NCI-H187 treated with DMSO at 0.1 percent for 48 hours (cell line): ENCODE measurements at places on chromosomes 3 and 15.

DNA sequence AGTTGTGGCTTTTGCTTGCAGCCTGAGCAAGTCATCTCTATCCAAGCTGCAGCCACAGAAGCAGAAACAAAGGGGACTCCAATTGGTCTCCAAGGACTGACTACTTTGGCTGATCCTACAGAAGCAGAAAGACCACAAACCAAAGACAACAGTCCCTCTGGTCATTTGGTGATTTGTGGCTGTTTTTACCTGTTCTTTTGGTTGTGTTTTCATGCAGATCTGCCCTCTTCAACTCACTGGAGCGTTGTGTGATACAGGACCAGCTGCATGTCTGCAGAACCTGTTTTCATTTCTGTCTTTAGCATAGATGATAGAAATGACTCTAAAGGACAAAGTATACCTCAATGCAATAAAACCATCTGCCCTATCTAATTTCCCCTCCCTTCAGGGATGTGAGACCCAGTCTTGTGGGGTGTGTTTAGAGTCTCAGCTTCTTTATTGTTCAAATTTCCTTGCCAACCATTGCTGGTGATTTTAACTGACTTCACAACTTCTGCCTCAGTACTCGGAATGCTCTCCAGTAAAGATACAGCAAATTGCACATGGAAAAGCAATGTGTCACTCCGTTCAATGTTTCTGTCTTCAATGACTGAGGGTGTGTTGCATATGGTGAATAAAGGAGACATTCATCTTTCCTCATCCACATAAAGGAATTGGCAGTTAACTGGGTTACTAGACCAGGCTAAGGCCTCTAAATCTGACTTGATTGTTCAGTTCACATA is 48.9 kb upstream of the SLC7A14 start:
- DNase-seq = no peak

- DNase-seq = no peak
These were observed 19.2 kb upstream of the LOXL1 start for GRCh38 chr15:73907035-73907408.

DNA sequence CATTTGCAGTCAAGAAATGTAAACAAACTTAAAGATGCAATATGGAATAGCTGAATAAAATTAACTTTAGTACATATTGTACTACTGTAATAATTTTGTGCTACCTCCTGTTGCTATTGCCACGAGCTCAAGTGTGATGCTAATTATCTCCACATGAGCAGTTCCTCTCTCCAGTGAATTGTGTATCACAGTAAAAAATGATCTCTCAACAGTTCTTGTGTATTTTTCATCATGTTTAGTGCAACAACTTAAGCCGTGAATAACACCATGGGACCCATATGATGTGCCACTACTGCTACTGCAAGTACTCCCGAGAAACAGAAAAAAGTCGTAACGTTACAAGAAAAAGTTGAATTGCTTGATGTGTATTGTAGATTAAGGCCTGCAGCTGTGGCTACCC is 12.4 kb downstream of the RIOX2 start:
- DNase-seq = no peak

DNA sequence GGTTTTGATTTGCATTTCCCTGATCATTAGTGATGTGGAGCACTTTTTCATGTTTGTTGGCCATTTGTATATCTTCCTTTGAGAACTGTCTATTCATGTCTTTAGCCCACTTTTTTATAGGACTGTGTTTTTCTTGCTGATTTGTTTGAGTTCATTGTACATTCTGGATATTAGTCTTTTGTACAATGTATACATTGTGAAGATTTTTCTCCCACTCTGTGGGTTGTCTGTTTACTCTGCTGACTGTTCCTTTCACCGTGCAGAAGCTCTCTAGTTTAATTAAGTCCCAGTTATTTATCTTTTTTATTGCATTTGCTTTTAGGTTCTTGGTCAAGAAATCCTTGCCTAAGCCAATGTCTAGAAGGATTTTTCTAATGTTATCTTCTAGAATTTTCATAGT is 91.1 kb upstream of the ATP11B start:
- DNase-seq = no peak

DNA sequence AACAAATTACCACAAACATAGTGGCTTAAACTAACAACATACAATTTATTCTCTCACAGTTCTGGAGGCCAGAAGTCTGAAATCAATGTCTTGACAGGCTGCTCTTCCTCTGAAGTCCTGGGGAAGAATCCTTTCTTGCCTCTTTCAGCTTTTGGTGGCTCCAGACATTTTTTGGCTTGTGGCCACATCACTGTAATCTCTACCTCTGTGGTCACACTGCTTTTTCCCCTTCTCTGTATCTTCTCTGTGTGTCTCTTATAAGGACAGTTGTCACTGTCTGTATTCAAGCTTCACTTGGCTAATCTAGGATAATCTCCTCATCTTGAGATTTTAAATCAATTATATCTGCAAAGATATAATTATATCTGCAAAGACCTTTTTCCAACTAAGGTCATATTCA is 80.3 kb upstream of the ABHD2 start:
- no peak for DNase-seq

DNA sequence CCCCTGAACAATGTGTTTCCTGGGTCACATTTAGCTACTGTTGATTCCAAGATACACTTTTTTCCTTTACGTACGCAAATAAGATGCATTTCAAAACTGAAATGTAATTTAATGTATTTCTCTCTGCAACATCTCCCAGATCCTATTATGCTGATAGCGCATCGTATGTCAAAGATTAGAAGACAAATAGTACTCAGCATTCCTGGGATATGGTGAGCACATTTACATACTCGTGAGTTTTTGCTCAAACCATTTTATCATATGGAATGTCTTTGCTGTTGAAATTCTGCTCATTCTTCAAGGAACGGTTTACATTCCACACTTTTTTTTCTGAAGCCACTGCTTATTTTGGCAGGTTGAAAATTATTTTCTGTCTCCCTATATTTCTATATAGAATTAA is 221.4 kb downstream of the OXSM start:
- DNase-seq = no peak

- no peak for DNase-seq
These were observed 61.4 kb downstream of the MGLL start for GRCh38 chr3:127760791-127761440.

DNA sequence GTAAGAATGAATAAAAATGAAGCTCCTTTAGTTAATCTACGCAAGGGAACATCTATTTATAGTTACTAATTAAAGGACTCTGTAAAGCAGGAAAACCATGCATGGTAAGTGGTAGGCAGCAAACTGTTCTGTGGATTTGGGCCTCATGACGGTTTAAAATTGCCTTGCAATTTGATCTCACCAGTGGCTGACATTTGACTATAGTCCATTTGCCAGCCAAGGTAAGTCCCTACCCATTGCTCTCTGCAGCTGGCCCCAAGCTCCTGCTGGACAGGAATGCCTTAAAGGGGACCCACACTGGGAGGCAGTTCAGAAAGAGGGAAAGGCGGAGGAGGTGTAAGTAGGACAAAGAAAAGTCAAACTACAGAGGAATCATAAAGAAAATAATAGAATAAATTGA is 203.3 kb downstream of the PLCL2 start:
- no peak for DNase-seq

DNA sequence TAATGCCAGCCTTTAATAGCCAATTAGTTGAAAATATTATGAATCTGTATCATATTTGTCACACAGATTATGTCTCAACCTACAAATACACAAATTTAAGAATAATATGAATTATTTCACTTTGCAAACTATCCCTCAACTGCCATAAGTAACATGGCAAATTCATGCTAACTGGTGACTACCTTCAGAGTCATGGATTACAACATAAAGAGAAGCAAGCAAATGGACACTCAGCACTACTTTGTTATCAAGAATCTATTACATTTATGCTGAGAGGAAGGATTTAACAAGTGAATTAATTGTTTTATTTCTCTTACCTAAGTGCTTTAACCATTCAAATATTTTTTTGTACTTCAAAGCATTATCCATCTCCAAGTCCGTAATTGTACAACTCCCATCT is 103.1 kb upstream of the BCL6 start:
- no peak for DNase-seq

DNA sequence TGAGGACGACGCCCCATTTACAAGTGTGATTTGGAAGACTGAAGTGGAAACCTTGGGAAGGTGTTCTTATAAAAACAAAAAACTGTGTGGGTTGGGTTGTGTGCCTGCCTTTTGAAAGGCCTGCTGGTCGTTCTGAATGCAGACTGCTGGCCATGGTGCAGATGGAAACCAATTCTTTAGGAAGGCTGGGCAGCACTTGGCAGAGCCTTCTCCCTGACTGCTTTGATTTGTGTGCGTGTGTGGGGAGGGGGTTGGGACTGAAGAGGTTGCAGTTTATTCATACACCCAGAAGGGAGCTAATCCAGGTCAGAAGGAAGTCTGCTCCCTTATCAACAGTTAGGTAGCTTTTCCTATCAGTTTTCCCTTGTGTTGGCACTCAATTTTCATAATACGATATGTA is 288.7 kb downstream of the SOX2 start:
- DNase-seq = no peak

GRCh38 chr3:168325684-168326083 is 230.0 kb upstream of the GOLIM4 start:
- no peak for DNase-seq

- no peak for DNase-seq
These were observed 562.3 kb downstream of the PDCD6IP start for GRCh38 chr3:34360713-34361112.

- DNase-seq = no peak
These were observed 7.7 kb upstream of the GOLGB1 start for GRCh38 chr3:121757087-121757811.

GRCh38 chr3:53709860-53710674 is 136.2 kb downstream of the CHDH start:
- no peak for DNase-seq

GRCh38 chr3:104521606-104522336 is 844.9 kb upstream of the ALCAM start:
- no peak for DNase-seq

GRCh38 chr3:51102396-51102795 is 282.7 kb upstream of the MANF start:
- DNase-seq = no peak

GRCh38 chr3:129836381-129837064 is 57.0 kb downstream of the TMCC1 start:
- no peak for DNase-seq

- DNase-seq = no peak
These were observed 177.5 kb upstream of the ICE2 start for GRCh38 chr15:60656481-60656880.

GRCh38 chr3:25396686-25397085 is 31.4 kb upstream of the RARB start:
- no peak for DNase-seq

DNA sequence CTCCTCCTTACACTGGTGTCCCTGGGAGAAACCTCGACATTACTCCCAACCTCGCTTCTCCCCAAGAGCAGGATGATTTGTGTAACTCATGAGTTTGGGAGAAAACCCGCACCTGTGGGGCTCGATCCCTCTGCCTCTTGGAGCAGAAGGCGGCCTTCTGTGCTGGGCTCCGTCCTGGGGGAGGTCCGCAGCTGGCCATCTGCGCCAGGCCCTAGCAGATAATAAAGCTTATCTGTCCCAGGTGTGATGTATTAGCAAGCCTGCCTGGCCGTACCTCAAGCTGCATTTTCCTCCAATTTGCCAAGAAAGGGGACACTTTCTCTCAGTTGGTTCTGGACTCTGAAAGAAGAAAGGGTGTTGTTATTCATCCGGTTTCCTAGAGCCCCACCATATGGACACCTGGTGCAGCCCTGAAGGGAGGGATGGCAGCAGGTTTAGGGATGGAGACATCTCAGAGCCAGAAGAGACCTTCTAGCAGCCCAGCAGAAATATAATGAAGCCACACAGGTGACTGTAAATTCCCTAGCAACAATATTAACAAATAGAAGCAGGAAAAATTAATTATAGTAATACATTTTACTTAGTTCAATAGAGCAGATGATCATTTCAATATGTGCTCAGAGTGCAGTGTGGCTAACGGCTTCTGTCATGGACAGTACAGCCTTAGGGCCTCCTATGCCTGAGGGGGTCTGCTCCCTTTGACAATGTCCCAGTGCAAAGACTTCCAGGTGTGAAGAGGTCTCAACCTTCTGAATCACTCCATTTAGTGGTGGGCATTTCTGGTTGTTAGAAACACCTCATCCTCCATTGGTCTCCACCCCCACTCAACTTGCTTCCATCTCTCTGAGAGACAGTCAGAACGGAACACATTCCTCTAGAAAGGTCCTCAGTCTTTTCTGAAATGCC is 94.8 kb downstream of the CPN2 start:
- DNase-seq = no peak

- DNase-seq = no peak
These were observed 27.0 kb downstream of the CCNL1 start for GRCh38 chr3:157132936-157133335.

DNA sequence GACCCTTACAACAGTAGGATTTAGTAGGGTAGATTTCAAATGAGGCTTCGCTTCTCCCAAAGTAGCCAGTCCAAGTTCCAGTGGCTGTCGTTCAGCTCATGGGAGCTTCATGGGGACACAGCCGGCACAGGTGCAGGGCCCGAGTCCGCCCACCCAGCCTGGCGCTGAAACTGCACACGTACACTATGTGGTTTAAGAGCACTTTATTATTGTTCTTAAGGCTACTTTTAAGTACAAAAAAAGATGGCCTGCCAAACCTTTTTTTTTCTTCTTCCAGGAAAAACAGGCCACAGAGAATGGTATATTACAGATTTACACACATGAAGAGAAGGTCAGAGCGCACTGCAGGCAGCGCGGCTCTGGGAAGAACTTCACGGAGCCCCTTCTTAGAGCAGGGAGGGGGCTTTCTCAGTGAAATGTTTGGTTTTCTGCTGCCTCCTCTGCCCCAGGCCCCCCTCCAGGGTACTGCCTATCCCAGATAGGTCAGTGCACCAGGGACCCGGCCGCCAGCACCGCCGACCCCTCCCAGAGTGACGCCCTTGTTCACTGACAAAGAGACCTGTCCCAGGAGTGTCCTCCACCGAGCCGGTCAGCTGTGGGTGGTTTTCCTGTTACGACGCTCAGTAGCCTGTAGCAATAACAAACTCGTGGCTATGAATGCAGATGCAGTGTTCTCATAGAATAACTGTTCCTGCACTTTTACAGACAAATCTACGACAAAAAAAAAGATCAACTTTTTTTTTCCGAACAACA is 87.7 kb downstream of the VGLL4 start:
- no peak for DNase-seq

GRCh38 chr3:105805404-105805803 is 63.4 kb downstream of the CBLB start:
- no peak for DNase-seq

- DNase-seq = no peak
These were observed 205.9 kb upstream of the MDFIC2 start for GRCh38 chr3:70518356-70518755.

DNA sequence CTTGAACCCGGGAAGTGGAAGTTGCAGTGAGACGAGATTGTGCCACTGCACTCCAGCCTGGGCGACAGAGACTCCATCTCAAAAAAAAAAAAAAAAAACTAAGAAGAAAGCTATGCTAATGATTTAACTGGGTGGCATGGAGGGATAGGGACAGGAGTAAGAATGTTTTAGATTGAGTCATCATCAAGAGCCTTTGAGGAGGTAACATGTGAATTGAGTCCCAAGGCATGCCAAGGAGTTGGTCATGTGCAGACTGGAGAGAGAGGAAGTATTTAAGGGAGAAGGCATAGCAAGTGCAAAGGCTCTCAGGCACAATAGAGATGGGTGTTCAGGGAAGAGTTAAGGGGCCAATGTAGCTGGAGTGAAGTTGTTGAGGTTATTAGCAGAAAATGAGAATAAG is 9.1 kb downstream of the BNC1 start:
- DNase-seq = no peak
